ENCODE measurements at places on chromosomes 6 and 20.

DNA sequence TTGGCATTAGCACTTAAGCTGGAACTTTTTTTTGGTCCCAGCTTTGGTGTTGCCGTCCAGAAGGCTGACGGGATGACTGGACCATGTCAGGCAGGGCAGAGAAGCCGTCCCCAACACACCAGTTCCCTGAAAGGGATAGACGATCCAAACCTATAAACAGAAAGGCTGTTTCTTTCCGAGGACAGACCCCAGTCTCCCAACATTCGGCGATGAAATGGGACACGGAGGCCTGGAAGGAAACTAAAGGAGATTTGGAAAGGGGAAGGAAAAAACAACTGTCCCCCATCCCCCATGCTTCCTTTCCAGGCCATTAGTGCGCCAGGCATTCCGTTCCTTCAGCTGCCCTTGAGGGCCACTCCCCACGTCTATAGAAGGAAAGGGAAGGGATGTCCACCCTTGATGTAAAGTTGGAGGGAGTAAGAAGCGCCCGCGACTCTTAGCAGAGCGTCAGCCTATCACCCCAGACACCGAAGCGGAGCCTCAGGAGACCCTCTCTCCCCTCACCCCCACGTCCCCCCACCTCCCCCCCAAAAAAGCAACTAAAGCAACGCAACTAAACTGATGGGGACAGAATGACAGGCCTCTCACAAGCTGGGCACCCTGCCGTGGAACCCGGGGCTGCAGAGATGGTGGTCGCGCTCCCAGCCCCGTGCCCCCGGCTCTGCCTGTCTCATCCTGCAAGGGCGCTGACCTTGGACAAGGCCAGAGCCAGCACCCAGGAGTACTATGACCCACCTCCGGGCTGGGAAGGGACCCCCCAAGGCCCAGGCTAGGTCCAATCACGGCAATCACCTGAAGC is 638 bp downstream of the BLCAP start:
- DNase-seq, result no peak

DNA sequence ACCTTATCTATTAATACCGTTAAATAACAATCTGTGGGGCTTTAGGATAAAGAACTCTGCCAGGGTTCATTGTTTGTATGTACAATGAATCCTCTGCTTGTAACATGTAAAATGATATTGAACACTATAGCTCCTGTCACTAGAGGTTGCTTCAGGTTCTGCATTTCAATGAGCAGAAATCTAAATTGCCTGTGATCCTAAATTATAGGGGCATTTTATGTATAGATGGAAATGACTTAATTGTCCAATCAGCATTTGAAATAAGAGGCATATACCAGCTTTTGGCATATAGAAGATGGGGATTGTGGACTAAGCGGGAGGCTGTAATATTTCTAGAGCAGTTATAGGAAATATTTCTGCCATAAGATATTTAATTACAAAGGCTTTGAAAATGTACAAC is 2.0 kb downstream of the NCOA3 start:
- peak; percentile 35 for DNase-seq

DNA sequence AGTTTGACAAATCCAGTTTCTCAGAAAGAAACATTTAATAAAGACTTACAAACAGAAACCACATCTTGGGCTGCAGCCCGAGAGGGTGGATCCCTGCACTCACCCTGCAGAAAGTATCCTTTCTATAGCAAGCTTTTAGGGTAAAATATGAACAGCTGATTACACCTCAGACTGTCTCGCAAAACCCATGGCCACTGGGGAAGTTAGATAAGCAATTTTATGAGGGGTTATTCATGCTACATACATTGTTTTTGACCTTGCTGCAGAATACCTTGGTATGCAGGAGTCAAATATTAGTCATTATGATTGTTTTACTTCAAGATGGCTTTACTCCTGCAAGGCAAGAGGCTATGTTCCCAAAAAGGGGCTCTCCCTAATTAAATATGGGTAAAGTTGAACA is 126.9 kb downstream of the OR2B2 start:
- peak; percentile 65 for DNase-seq

- DNase-seq, result no peak
These were observed 359.4 kb downstream of the ADGRB3 start for GRCh38 chr6:68994521-68994920.

GRCh38 chr6:151701911-151702562 is 105.4 kb upstream of the ESR1 start:
- no peak for DNase-seq
